ENCODE measurements at places on chromosomes 7 and 10.

DNA sequence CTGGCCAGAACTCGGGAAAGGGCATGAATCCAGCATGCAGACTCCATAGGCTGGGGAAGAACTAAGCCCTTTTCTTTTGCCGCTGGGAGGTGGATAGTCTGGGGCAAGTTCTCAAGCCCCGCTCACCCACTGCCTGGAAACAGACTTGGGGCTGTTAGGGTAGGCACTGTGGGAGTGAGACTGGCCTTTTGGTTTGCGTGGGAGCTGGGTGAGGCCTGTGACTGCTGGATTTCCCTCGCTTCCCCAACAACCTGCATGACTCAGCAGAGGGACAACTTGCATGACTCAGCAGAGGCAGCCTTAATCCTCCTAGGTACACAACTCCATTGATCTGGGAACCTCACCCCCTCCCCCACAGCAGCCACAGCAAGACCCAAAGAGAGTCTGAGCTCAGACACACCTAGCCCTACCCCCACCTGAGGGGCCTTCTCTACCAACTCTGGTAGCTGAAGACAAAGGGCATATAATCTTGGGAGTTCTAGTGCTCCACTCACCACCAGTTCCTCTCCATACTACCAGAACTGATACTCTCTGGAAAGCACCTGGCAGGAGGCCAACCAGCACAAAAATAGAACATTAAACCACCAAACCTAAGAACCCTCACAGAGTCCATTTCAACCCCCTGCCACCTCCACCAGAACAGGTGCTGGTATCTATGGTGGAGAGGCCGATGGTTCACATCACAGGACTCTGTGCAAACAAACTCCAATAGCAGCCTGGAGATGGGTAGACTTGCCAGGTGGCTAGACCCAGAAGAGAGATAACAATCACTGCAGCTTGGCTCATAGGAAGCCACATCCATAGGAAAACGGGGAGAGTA is 81.4 kb upstream of the LAMB4 start:
- DNase-seq, result no peak

DNA sequence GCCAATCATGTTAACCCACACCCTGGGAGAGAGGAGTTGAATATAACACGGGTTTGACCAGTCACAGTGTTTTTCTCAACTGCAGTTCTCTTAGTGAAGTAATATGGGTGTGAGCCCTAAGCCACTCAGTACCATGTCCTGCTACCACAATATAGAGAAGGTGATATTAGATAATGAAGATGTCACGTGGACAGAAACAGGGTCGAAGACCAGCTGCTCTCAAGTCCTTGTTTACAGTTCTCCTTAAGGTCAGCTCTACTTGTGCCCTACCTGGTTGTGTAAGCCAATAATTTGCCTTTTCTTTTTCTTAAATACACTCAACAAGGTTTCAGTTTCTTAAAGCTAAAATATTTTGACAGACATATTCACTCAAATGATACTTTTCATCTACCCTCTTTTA is 128.3 kb upstream of the POT1 start:
- no peak for DNase-seq

DNA sequence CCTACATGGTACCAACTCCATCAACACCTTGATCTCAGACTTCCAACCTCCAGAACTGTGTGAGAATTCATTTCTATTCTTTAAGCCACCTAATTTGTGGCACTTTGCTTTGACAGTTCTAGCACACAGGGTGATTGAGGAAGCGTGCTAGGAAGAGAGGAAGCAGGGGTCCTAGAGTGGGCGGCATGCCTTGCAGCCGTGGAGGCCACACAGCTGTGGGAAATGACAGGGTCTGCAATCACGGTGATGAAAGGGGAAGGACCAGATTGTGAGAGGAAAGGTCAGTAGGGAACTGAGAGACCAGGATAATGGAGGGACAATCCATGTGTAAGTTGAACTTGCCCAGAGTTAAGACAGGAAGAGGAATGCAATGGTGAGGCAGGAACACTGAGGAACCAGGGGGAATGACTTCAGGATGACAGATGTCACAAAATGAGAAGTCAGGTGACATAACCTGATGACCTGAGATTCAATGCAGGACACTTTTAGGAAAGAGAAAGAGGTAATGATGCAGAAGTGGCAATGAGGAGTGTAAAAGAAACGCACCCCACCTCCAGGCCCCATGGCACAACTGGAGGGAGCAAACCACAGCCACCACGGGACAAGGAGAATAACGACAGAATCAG is 87.3 kb upstream of the PIK3CG start:
- DNase-seq, result no peak

- DNase-seq, result no peak
These were observed 16.0 kb downstream of the TWIST1 start for GRCh38 chr7:19101472-19101871.

DNA sequence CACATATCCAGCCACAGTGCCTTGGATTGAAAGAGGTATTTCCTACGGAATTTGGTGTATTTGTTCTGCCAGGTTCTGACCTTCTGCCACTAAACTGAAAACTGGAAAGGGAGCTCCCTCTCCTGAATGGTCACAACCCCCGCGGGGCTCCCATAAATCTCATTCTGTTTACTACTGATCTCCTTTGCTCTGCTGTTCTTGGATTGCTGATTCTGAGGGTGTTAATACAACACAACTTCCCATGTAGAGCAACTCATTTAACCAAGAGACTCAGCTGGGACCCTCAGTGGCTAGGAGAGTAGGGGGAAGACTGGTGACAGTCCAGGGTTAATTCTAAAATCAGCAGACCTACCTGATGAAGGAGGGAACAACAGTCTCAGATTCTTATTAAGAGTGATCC is 662.9 kb downstream of the INHBA start:
- no peak for DNase-seq

- no peak for DNase-seq
These were observed 97.4 kb downstream of the ARID5B start for GRCh38 chr10:61998937-61999336.

DNA sequence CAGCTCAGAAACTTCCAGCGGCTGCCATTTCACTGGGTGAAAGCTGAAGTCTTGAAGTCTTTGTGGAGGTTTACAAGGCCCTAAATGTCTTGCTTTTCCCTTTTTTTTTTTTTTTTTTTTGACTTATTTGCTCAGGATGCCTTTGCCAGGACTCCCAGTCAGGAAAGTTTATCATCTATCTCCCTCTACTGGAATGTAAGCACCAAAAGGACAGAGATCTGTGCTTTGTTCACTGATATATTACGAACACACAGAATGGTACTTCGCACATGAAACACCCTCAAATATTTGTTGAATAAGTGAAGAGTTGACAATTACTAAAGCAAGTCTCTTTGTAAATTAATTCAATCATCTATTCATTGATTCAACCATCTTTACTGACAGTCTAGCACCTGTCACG is 23.2 kb downstream of the ABCB4 start:
- DNase-seq, result no peak

- DNase-seq, result no peak
These were observed 162.1 kb upstream of the FOXK1 start for GRCh38 chr7:4519819-4520520.

DNA sequence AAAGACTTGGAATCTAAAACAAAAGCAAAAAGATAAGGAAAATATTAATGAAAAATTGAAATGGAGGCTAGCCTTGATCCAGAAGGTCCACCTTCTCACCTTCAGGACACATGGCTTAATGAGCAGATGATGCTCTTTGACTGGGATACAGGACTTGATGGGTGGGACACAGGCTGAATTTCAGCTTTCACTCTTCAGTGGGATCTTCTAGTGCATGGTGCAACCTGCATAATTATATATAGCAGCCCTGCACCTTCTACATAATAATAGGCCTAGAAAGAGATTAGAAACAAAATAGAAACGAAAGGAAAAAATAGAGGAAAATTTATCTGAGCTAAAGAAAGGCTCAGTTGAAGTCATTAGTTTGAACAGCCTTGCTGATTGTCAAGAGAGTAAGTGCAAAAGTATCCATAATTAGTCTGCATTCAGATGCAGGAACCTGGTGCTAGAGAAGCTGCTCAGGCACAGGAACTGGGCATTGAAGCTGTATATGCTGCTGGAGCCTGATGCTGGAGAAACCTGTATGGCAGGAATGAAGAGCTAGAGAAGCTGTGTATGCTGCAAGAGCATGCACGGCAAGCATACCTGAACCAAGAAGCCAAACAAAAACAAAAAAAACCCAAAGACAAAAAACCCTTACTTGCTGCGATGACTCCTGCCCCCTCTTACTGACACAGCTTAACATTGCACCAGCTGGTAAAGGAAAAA is 19.4 kb downstream of the MKLN1 start:
- DNase-seq, result no peak

DNA sequence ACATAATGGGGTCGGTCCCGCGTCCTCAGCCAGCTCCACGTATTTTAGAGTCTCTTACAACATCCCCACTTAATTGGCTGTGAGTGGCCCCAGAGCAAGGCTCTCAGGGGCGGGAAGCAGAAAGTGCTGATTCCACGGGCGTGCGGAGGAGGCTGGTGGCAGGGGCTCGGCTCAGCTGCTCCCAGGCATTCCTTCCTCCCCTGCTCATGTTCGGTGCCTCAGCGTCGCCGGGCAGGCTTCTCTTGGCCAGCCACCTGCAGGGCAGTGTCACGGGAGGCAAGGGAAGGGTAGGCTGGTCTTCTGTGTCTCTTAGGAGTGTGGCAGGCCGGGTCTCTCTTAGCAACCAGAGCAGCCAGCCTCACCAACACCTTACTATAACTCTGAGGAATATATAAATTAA is 33.8 kb downstream of the IL15RA start:
- DNase-seq, result no peak

- DNase-seq, result no peak
These were observed 105.0 kb downstream of the KMT2C start for GRCh38 chr7:152330827-152331226.

- no peak for DNase-seq
These were observed 36.5 kb downstream of the CAMK2B start for GRCh38 chr7:44288811-44289340.

- no peak for DNase-seq
These were observed 125.1 kb downstream of the TFPI2 start for GRCh38 chr7:93765475-93765874.

- DNase-seq, result no peak
These were observed 113.6 kb upstream of the PCLO start for GRCh38 chr7:83276250-83276649.

GRCh38 chr10:2944788-2945187 is 122.6 kb upstream of the PFKP start:
- no peak for DNase-seq

- no peak for DNase-seq
These were observed 37.2 kb downstream of the PDE1C start for GRCh38 chr7:32033006-32033405.

GRCh38 chr7:2510130-2510776 is 9.3 kb upstream of the LFNG start:
- no peak for DNase-seq

- peak; percentile 20 for DNase-seq
These were observed 481.0 kb downstream of the PLXNA4 start for GRCh38 chr7:132095111-132095765.

DNA sequence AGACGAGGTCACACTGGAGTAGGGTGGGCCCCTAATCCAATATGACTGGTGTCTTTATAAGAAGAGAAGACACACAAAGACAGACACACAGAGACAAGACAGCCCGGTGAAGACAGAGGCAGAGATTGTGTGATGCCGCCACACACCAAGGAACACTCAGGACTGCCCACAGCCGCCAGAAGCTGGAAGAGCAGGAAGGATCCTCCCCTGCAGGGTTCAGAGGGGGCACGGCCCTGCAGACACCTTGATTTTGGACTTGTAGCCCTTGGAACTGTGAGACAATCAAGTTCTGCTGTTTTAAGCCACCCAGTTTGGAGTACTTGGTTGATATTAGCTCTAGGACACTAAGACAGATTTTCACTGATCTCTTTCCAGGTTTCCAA is 72.1 kb upstream of the NANOS1 start:
- no peak for DNase-seq

GRCh38 chr7:127792528-127793342 is 140.7 kb downstream of the SND1 start:
- peak; percentile 40 for DNase-seq

DNA sequence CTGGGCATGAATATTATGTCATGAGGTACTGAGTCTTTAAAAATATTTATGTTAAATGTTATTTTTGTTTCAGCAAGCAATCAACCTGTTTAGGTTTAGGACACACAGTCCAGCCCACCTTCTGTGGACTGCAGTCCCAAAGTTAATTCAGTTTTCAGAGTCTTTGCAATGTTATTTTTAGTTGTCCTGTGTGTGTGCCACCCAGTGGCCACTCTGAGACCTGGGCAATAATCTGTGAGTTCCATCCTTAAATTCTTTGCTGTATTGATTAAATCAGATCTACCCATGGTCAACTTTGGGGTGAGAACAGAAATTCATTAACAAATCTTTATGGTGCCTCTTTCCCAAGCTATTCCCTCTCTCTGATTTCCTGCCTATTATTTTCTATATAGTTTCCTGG is 415.1 kb downstream of the CCSER2 start:
- DNase-seq, result no peak

DNA sequence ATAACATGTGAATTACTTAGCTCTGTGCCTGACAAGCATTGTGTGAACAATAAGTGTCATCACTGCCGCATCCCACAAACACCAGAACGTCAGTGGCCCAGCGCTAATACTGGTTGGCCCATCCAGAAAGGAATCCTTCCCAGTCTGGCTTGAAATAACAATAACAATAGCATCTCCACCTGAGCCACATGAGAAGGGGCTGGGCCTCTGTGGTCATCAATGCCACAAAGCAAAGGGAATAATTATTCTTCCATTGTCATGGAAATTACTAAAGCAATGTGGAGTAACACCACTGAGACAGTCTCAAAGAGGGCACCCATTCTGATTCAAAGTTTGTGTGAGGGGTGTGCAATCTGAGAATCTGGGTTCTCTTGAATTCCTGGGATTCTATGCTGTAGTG is 105.7 kb upstream of the INHBA start:
- no peak for DNase-seq

DNA sequence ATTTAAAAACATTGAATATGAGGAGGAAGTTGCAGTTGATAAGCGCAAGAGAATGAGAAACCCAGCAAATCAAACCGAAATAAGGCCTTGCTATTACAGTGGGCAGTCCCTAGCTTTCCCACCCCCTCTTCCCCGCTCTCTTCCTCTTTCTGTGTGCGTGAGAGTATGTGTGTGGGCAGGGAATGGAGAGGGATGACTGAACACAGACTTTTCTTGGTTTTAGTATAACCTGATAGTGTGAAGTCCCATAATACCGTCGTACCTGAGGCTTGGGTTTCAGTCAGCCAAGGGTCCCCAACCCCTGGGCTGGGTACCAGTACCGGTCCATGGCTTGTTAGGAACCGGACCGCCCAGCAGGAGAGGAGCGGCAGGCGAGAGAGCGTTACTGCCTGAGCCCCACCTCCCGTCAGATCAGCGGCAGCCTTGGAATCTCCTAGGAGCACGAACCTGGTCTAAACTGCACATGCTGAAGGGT is 255.3 kb downstream of the CELF2 start:
- no peak for DNase-seq

DNA sequence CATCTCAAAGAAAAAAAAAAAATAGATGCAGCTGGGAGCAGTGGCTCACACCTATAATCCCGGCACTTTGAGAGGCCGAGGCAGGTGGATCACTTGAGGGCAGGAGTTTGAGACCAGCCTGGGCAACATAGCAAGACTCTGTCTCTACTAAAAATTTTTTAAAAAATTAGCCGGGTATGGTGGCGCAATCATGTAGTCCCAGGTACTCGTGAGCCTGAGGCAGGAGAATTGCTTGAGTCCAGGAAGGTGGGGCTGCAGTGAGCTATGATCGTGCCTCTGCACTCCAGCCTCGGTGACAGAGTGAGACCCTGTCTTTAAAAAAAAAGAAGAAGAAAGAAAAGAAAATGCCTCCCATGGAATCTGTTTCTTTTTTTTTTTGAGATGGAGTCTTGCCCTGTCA is 31.9 kb downstream of the GTF2IRD1 start:
- no peak for DNase-seq
